ENCODE measurements at places on chromosomes 7 and 10.

DNA sequence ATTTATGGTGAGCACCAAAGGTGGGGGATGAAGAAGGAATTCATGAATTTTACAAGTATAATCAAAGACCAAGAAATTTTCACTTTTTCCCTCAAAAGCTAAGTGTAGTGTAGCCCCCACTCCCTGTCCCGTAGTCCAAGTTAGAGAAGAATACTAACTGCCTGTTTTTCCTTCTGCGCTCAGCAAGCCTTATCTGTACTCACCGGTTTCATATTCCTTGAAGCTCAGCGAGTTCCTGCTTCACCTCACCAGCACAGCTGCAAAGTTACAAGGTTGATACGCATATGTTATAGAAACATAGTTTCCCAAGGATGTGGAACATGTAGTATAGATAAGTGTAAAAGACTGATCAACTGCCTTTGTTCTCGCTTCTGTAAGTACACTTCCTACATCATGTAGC is 16.0 kb upstream of the ZNF33B start:
- no peak for DNase-seq

DNA sequence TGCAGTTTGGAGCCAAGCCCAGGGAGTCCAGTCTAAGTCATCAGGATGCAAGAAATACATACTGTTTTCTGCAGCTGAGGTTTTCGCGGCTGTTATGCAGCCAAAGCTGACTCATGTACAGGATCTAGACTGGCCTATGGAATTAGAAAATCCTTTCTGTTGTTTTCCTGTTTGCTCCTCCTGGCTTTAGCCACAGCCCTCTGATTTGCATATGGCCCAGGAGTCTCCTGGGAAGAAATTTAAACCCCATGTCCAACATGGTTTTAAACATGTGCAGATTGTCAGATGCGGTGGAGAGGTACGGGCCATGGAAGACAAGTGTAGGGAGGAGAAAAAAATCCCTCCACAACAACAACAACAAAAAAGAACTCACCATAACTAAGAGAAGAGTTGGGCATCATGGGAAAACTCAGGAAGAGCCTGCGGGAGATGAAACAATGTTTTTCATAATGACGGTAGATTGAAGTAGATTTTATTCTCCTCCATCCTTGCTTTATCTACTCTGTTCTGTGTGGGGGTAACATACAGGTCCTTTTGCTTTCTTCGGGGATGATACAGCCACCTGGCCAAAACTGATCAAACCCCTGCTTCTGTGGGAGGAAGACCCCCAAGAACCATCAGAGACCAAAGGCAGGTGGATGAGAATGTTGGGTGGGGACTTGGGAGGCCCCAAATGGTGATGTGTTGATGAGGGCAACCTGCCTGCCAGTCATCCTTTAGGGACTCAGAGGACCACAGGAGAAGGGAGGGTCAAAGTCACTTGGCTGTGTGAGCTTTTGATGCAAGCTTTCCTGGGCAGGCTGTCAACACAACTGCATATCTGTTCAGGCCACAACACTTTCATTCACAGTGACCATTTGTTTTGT is 29.8 kb upstream of the GNA12 start:
- no peak for DNase-seq

- no peak for DNase-seq
Measured at GRCh38 chr10:78755877-78756455, 312.8 kb upstream of the ZMIZ1 start.

DNA sequence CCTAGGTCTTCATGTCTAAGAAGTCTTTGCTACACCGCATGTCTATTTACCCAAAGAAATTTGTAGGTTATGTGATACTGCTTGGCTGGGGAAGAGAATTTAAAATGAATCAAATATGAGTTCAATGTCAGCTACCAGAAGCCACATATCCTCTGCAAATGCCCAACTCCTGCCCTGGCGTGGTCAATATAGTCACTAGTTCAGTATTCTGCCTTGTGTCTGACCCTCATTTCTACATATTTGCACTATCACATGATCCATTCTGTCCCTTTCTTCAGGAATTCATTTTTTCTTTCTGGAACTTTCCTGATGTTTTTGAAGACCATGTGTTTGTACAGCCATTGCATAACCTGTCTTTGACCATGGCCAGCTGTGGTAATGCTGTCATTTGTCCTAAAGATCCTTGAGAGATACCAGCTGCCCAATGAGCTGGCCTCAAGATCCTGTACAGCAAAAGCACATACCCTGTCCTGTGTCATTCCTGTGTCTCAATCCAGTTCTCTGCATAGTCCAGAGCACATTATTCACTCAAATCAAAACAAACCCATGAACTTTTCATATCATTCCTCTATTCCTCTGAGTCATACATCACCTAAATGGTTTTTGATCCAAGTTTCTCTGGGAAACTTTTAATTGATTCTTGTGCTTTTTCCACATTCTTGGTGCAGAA is 524.5 kb downstream of the PARD3 start:
- DNase-seq: no peak

GRCh38 chr7:31443457-31443856 is 70.4 kb upstream of the ITPRID1 start:
- DNase-seq: no peak

GRCh38 chr10:26386781-26387180 is 51.4 kb upstream of the APBB1IP start:
- no peak for DNase-seq

GRCh38 chr10:100737355-100738054 is 7.9 kb upstream of the PAX2 start:
- no peak for DNase-seq

DNA sequence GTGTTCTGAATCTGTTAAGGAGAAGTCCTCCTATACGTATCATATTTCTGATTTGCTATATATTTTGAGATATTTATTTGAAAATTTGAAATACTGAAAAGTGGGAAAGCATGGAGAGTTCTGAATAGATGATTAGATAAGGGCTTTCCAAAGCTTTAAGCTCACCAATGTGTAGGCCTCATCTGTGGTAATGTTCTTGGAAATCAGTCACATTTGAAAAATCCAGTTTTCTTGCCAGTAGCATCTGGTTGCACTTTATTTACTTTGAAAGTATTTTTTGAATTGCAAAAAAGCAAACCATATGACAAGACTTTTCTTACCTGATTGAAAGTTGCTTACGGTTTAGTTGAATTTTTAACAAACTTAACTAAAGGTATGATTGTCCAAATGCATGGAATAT is 21.7 kb downstream of the ADD3 start:
- DNase-seq: no peak
